GOT3 (cell line): ENCODE measurements at places on chromosomes 1 and 21.

DNA sequence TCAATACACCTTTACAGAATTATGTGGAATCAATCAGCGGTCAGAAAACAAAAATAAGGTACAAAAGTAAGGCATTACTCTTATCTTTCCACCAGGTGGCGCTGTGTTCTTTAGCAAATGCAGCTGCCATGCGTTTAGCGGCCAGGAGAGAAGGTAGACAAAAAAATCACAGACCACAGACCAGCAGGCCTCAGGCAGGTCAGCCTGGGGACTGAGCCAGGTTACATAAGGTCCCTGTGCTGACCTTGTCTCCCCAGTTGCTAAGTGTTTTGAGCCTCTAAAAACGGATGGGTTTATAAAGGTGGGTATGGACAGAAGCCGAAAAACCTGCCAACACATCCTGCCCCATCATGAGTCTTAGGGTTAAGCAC lies 2.8 kb downstream of the RGS16 start:
- DNase-seq: no peak

GRCh38 chr1:231653632-231654031 lies 27.0 kb downstream of the DISC1 start:
- DNase-seq: no peak

GRCh38 chr1:51355382-51355781 lies 25.0 kb upstream of the TTC39A start:
- no peak for DNase-seq

DNA sequence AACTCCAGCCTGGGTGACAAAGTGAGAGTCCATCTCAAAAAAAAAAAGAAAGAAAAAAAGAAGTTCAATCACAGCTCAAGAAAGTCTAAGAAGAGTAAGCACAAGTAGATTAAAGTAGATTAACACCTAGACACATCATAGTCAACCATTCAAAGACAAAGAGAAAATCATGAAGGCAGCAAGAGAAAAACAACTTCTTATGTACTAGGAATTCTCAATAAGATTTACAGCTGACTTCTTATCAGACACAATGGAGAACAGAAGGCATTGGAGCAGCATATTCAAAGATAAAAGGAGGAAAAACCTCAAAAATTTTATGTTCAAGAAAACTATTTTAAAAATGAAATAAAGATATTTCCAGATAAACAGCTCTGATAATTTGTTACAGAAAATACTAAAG lies 147.3 kb downstream of the LBR start:
- no peak for DNase-seq

DNA sequence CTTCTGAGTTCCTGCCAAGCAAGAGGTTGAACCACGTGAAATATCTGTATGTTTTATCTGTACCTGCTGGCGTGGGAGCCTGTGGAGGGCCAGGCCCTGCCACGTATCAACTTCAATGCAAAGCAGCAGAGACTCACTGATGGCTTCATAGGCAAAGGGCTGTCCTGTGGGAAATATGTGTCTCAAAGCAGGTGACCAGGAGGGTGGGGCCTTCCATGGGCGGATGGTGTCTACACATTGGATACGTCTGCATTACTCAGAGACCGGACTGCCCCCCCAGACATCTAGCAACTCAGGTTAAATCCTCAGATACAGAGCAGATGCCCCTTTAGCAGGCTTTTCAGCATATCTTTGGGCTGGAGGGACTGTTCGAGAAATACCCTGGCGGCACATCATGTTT lies 210.8 kb upstream of the C1orf174 start:
- DNase-seq: no peak

DNA sequence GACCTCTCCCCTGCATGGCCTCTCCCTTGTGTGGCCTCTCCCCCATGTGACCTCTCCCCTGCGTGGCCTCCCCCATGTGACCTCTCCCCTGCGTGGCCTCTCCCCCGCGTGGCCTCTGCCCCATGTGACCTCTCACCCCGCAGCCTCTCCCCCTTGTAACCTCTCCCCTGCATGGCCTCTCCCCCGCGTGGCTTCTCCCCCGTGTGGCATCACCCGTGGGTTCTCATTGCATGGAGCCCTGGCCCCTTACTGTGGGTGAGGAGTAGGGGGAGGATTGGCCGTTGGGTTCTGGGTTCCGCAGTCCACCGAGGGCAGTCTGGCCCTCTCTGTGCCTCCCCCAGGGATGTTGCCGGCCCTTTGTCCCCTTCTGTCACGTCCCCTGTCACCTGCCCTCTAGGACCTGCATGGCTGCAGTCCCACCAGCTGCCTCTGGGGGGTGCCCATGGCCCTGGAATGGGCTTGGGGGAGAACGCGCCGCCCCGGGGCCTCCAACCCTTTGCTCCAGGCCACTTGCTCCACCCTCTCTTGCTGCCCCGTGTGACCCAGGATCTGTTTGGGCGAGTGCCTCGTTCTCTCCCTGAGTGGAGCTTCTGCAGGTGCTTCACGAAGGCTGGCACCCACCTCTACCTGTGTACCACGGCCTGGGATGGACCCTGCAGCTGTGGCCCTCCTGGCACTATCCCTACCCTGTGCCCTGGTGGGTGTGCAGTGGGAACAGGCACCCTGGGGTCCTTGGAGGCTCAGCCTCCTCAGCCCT lies 21.3 kb downstream of the RRP1 start:
- DNase-seq: peak; percentile 54

GRCh38 chr21:15211491-15212133 lies 146.8 kb upstream of the NRIP1 start:
- no peak for DNase-seq

DNA sequence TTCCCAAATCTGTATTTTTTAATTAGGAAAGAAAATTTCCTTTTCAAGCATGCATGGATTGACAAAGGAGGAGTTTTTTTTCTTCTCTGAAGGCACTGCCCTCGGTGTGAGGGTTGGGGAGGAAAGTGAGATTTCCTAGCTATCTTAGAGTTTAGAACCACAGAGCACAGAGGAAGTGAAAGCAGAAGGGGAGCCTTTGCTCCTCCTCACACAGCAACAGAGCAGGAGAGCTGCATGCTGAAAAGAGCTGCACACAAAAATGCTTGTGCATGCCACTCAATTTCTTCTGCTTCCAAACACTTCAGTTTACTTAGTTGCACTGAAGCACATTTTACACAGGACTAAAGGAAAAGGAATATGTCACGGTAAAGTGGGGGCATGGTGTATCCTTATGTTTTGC lies 308.1 kb downstream of the GPATCH2 start:
- DNase-seq: no peak

- DNase-seq: peak; percentile 51
Measured at GRCh38 chr1:27099587-27100334, 55.2 kb downstream of the SLC9A1 start.

DNA sequence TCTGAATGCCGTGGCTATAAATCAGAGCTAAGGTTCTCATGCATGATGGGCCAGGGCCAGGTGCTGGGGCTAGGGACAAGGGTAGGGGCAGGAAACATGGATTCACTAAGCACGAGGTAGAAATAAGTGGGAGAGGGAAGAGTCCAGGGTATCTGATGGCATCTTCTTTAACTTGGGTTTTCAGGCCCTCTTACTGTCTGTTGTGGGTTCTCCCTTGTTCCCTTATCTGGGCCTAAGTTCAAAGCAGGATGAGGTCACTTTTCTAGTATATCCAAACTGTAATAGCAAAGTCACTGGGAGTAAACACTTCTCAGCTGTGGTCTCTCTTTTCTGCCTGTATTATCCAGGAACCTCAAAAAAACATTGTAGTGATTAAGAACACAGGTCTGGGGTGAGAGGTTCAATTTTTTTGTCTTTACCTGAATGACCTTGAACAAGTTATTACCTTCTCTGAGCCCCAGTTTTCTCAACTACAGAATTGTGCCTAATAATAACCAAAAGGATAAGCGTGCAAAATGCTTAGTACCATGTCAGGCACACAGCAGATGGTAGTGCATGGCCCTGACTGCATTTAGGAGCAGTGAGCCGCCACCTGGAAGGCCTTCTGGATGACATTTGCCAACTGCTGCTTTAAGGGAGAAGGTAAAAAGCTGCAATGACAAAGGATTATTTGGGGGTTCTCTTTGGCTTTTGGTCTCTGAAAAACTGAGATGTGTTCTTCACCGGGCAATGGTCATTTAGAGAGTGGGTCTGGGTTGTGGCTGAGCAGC lies 53.6 kb upstream of the A3GALT2 start:
- no peak for DNase-seq

- DNase-seq: no peak
Measured at GRCh38 chr1:51583532-51583931, 33.4 kb upstream of the OSBPL9 start.

DNA sequence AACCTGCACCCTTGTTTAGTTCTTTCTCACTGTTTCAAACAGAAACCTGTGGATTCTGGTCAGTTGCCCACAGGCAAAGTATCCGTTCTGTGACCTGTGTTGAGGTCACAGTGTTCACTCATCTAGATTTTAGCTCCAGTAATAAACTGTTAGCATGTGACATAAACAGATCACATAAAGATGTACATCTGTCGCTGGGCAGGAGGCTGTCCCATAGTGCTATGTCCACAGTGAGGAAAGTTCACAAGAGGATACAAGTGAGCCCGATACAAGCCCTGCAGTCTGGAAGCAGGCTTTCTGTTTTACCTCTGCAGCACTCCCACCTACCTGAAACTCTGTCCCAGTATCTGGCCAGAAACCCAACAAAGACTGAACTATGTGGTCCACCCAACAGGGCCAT lies 28.4 kb downstream of the LMX1A start:
- DNase-seq: no peak

- DNase-seq: no peak
Measured at GRCh38 chr1:46820560-46821060, 21.8 kb downstream of the CYP4B1 start.

GRCh38 chr1:91054780-91055481 lies 33.1 kb upstream of the ZNF644 start:
- no peak for DNase-seq

DNA sequence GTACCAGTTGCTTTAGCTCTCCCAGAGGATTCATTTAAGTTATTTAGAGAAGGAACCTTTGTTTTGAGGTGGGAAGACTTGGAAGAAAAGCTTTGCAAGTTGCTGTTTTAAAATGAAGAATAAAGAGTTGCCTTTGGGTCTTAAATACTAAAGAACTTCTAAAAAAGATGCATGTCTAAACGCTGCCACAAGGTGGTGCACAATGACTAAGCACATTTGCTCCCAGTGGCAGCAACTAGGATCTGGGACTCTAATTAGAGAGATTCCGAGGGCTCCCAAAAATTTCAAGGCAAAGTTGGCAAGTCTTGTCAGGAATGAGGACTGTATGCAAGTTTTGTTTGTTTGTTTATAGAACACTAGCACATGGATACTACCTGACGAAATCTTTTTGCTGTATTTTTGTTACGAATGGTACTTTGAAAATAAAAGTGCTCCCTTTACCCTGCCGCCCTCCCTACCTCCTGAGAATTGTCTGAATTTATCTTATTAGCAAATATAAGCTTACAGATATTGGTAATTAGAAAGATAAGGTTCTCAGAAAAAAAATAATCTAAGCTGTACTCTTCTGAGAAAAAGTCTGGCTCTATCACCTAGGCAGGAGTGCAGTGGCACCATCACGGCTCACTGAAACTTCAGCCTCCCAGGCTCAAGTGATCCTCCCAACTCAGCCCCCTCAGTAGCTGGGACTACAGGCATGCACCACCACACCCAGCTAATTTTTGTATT lies 121.8 kb downstream of the HFM1 start:
- DNase-seq: peak; percentile 2

DNA sequence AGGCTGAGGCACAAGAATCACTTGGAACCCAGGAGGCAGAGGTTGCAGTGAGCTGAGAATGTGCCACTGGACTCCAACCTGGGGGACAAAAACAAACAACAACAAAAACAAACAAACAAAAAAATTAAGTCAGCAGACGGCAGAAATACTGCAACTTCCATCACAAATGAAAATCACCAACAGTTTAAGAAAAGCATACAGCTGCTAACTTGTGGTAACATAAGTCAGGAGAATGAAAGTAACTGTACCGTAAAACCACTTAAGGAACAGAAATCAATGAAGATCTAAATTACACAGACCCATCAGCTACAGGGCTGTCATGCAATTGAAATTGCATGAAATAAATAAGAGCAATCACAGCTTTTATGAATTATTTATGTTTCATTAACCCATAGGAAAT lies 25.0 kb downstream of the MCOLN2 start:
- DNase-seq: no peak

DNA sequence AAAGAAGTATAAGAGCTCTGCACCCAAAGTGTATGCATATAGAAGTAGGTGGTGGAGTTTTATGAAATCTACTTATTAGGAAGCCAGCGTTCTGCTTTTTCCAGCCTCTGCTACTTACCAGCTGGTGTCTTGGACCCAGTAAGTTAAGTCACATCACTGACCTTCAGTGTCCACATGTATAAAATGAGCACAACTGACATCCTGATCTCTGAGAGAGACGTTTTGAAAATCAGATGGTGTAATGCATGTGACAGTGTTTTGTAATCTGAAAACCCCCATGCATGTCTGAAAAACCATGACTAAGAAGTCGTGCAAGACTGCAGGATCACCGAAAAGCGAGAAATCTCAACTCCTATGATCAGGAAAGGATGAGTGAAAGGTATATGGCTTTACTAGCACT lies 2.0 kb downstream of the CR1 start:
- DNase-seq: no peak

DNA sequence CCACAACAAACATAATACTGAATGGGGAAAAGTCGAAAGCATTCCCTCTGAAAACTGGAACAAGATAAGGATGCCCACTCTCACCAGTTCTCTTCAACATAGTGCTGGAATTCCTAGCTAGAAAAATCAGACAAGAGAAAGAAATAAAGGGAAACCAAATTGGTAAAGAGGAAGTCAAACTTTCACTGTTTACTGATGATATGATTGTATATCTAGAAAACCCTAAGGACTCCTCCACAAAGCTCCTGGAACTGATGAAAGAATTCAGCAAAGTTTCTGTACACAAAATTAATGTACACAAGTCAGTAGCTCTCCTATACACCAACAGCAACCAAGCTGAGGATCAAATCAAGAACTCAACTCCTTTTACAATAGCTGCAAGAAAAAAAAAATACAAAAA lies 6.9 kb upstream of the F13B start:
- DNase-seq: no peak

- DNase-seq: no peak
Measured at GRCh38 chr1:10688409-10688786, 108.0 kb downstream of the CASZ1 start.

- no peak for DNase-seq
Measured at GRCh38 chr1:27566462-27567145, 37.3 kb downstream of the AHDC1 start.

- no peak for DNase-seq
Measured at GRCh38 chr1:170213596-170213995, 67.8 kb downstream of the NTMT2 start.

DNA sequence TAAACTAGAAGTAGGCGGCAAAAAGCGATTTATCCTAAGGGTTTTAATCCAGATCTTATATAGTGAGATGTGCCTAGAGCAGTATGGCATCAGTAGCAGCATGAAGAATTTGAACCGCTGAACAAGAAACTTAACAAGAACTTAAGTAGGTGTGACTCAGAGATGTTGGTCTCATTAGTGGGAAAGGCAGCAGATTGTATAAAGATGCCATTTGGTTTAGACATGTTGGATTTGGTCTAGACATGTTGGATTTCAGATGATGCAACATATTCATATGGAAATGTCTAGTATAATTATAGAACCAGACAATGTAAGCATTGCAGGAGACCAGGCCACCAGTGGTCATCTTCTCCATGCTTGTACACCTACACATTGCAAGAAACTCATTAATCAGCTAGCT lies 42.1 kb upstream of the ZP4 start:
- DNase-seq: no peak
